Tongue (tissue), 3 donors: ENCODE measurements at places on chromosomes 4 and X. TPM values are rescaled to one million over a fixed set of nuclear protein-coding genes. Genes with fewer than 3 reads are reported as not detected.

DNA sequence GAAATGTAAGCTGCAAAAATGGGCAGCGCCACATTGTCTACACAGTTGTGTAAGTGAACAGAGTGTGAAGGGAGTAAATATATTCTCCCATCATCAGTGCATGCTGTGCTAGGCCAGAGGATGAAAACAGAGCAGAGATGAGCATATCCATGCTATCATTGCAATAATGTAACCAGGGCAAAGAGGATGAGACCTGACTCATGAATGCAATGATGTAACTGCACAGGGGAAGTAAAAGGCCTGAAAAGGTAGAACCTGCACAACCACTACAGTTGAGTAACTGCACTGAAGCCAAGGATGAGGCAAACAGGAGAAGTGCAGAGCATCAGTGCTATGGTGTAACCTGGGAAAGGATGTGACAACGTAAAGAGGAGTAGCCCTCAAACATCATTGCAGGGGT is 220.4 kb upstream of the FAM47C start:
- no peak for DNase-seq

- no peak for DNase-seq
Observed at GRCh38 chr4:30103455-30103854, 616.7 kb upstream of the PCDH7 start.

GRCh38 chr4:80535551-80535950 is 200.0 kb downstream of the CFAP299 start:
- DNase-seq = no peak

- no peak for DNase-seq
Observed at GRCh38 chr4:104146048-104146447, 348.6 kb downstream of the CXXC4 start.

DNA sequence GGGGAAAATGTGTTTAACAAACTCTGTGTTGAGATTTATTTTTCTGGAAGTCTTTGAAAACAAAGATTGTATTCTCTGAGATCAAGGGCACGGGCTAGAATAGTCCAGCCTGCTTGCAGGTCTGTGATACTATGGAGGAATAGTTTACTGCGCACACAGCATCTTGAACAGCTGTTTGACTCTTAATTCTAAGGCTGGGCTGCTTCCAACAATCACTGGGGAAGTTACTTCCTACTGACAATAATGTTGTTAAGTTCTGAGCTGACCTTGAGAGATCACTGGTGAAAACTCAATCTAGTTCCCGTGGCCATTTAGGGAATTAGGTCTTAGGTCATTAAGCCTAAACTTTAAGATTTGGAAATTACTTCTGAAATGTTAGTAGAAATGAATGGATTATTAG is 416.1 kb upstream of the FTHL17 start:
- peak; percentile 81 for DNase-seq

GPRIN3 gene
- total RNA-seq = 5.8 TPM

- DNase-seq = no peak
Observed at GRCh38 chr4:162837679-162838078, 329.0 kb downstream of the NAF1 start.

DNA sequence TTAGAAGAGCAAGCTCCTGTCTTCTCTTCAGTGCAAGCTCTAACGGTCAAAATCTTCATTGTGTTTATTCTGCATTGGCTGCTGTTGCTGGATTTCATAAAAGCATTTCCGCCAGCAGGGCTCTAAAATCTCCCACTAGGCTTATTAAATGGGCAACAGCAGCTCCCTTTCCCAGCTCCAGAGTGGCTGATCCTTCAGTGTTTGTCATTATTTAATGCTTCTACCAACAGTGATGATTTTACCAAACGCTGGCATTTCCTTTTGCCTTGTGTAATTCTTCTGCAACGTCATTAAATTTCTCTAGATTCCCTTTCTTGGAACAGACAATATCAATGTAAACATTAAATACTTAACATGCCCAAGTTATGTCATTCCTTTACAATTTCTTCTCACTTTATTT is 20.1 kb downstream of the SLC7A11 start:
- peak; percentile 49 for DNase-seq

GRCh38 chrX:21656587-21657317 is 1.4 kb downstream of the KLHL34 start:
- DNase-seq = no peak

ASB9 gene
- total RNA-seq = 4.0 TPM

GPRASP1 gene
- 14.4 TPM for total RNA-seq

GRCh38 chrX:24763989-24764388 is 70.3 kb downstream of the POLA1 start:
- DNase-seq = no peak

ADAMTS3 gene
- 2.8 TPM for total RNA-seq

- DNase-seq = no peak
Observed at GRCh38 chr4:6085691-6086628, 67.7 kb upstream of the C4orf50 start.

ABCE1 gene
- total RNA-seq = 115 TPM

- DNase-seq = no peak
Observed at GRCh38 chr4:98539299-98539698, 119.1 kb downstream of the TSPAN5 start.

GRCh38 chrX:82141942-82142341 is 940.0 kb downstream of the SH3BGRL start:
- no peak for DNase-seq

GRCh38 chrX:76155786-76156185 is 17.1 kb upstream of the PBDC1 start:
- no peak for DNase-seq

ADGRL3 gene
- 33.3 TPM for total RNA-seq

N4BP2 gene
- 34.4 TPM for total RNA-seq

NDP gene
- total RNA-seq = 1.1 TPM

ACE2 gene
- total RNA-seq = 0.51 TPM

PIR gene
- 6.8 TPM for total RNA-seq

- DNase-seq = no peak
Observed at GRCh38 chr4:176077561-176077960, 11.9 kb downstream of the WDR17 start.

DNA sequence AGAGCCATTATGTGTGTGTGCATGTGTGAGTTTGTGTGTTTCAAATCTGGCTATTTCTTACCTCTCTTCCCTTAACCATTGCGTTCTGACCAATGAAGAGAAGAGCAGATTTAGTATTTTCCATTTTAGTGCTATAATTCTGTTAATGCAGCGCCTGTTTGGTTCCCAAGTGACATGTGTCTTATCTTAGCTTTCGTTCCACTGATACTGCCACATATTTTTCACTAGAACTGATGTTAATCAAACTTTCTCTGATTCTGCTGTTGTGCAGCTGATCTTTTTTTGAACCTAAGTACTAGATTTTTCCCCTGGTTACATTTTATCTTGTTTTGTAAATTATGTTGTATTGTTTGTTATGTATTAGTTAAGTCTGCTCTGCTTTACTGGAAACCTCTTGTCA is 152.9 kb upstream of the MID1 start:
- DNase-seq = no peak

DNA sequence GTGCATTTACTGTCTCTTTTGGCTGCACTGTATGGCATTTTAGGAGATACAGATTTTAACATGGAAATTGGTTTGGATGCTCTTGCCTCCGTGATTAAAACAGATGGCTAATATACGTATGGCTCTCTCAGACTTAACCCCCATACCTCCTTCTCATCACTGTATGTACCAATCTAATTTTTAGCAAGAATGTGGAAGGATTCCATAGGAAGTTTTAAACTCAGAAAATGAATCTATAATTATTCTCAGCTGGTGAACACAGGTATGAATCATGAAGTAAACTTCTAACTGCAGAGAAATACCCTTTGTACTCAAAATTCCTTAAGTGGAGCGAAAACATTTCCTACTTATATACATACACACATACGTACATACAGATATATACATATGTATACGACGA is 210.5 kb upstream of the NEIL3 start:
- DNase-seq = no peak

GRCh38 chr4:126973201-126973600 is 659.6 kb upstream of the INTU start:
- no peak for DNase-seq

DNA sequence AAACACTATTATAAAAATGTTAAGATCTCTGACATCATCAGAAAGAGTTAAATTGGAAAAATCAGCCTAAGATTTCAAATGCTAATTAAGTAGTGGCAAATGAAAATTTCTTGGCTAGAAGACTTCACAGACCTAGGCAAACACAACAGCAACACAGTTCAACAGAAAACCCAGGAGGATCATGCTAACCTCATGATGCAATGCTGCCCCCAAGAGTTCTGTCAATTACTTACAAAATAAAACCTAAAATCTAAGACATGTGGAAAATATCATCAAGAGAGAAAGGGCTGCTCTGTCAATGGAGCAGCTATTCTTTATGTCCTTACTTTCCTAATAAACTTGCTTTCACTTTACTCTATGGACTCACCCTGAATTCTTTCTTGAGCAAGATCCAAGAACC is 21.0 kb downstream of the S100G start:
- DNase-seq = peak; percentile 51

DNA sequence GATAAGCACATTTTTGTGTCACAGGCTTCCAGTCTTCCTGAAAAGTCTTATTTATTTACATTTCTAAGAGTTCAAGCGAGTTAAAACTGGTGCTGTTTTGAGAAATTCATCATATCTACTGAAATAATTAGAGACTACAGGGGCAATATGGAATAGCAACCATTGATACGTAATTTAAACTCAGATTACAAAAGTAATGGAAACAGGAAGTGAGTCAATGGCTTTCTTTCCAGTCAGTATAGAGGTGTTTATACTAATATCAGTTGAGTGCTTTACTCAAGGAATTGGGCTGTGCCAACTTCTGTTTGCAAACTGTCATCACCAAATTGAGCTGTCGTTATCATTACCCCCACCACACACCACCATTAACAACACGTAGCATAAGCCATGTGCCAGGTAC is 222.7 kb downstream of the COL25A1 start:
- no peak for DNase-seq

DNA sequence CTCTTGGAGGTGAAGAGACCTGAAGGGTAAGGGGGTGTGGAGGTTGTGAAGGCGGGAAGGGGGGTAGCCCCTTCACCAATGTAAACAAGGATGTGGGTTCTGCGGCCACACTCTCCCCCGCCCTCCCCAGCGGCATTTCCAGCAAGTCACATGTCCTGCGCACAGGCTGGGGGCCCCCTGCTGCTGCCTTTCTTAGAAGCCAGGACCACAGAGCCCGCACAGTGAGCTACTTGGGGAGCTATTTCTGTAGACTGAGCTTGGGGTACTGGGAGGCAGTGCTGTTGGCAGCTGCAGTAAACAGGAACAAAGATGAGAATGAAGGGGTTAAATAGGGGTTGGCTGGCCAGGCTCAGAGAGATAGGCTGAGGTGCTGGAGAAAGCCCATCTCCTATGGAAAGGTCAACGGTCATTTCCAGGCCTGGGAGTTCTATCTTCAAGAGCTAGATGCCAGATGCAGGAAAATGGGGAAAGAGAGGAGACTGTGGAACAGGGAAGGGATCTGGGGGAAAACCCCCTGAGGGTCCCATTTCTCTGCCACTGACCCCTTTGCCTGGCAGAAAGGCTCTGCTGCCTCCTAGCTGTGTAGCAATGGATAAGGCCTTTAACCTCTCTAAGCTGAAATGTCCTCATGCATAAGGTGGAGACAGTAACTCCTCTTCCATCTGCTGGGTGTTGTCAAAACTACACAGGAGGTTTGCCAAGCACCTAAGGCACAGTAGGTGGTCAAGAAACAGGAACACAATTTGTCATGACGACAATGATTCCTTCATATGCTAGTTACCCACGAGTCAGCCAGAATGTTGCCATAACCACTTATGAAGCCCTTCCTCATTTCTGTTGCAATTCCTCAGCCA is 18.5 kb upstream of the PIM2 start:
- DNase-seq = no peak
